ENCODE measurements at places on chromosomes 16 and 17.

DNA sequence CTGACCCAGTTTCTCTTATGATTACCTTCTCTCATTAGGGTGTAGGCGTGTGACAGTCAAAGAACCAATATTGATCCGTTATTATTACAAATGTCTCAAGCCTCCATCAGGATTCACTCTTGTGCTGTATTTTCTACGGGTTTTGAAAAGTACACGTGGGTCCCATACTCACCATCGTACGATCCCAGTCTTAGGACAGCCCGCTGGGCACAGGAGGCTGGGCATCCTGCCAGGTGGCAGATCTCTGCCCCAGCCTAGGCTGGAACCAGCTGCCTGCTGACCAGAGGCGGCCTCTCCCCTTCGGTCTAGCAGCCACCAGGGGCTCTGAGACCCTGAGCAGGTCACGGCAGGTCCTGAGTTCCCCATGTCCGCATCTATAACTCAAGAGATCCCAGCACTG is 2.0 kb upstream of the METRNL start:
- DNase-seq: no peak

GRCh38 chr17:45320931-45321461 is 4.2 kb upstream of the MAP3K14 start:
- peak; percentile 97 for DNase-seq

- DNase-seq: no peak
Observed at GRCh38 chr16:80719573-80719972, 84.8 kb downstream of the CDYL2 start.

- no peak for DNase-seq
Observed at GRCh38 chr17:74631468-74632450, 8.2 kb upstream of the CD300E start.

- no peak for DNase-seq
Observed at GRCh38 chr16:72357910-72358309, 186.0 kb upstream of the PMFBP1 start.

DNA sequence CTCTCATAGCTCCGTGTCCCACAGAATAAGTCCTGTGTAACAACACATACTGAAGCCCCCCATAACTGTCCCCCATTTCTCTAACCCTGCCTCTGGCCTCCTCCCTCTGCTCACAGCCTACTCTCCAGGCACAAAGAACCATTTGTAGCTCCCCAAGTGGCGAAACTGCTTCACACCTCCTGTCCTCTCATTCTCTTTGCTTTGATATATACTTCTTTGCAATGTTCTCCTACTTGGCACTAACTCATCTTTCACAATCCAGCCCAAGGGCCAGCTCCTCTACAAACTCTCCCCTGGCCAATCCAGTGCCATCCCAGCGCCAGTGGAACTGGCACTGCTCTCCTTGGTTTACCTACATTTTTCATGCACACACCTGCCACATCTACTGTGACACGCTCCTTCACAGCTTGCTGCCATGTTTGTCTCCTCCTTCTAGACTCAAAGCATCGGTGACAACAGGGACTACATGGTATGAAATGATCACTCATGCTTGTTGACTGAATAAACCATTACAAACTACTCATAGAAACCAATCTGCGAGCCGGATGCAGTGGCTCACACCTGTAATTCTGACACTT is 12.8 kb downstream of the CYTH1 start:
- no peak for DNase-seq

GRCh38 chr17:11369575-11369974 is 128.6 kb downstream of the SHISA6 start:
- DNase-seq: no peak

DNA sequence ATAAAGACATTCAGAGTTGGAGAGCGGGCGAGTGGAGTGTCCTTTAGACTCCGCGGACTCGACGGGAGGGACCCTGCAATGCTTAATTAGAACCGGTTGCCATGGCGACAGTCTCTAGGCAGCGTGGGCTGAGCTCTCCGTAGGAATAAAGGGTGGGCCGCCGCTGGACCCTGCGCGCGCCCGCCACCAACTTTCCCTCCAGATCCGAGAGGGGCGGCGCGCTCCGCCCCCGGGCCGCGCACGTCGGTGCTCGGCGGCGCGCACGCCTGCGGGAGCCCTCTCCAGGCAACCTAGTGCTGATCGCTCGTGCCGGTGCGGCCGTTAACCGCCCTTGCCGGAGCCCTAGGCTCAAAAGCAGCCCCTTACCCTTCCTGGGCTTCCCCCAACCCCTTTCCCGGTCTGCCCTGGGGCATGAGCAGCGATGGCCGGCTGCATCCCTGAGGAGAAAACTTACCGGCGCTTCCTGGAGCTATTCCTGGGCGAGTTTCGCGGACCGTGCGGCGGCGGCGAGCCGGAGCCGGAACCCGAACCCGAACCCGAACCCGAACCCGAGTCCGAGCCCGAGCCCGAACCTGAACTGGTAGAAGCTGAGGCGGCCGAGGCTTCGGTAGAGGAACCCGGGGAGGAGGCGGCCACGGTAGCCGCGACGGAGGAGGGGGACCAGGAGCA is at the start of gene PPM1E:
TSS of gene PPM1E (plus strand) at position 278 of the 669 bp plus-strand sequence.
- DNase-seq: no peak

- peak; percentile 39 for DNase-seq
Observed at GRCh38 chr17:63919311-63919723, 678 bp upstream of the GH1 start.

- no peak for DNase-seq
Observed at GRCh38 chr17:57935833-57936807, 19.1 kb downstream of the CUEDC1 start.

- DNase-seq: no peak
Observed at GRCh38 chr16:66300037-66300436, 66.5 kb upstream of the CDH5 start.

- no peak for DNase-seq
Observed at GRCh38 chr17:36133602-36134236, 30.1 kb downstream of the CCL4 start.

- no peak for DNase-seq
Observed at GRCh38 chr16:66509576-66509975, 40.3 kb downstream of the TK2 start.

DNA sequence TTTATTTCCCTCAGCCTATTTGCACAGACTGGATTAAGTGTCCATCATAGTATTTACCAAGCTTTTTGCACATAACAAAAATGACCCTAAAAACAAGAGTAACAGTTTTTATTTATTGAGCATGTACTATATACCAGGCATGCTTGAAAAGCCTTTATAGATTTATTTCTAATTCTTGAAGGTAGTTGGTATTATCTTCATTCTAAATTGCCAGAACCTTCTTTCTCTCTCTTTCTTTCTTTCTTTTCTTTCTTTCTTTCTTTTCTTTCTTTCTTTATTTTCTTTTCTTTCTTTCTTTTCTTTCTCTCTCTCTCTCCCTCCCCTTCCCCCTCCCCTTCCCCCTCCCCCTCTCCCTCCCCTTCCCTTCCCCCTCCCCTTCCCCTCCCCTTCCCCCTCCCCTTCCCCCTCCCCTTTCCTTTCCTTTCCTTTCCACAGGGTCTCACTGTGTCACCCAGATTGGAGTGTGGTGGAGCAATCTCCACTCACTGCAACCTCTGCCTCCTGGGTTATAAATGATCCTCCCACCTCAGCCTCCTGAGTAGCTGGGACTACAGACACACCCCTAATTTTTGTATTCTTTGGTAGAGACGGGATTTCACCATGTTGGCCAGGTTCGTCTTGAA is 310.9 kb upstream of the RBFOX1 start:
- no peak for DNase-seq

DNA sequence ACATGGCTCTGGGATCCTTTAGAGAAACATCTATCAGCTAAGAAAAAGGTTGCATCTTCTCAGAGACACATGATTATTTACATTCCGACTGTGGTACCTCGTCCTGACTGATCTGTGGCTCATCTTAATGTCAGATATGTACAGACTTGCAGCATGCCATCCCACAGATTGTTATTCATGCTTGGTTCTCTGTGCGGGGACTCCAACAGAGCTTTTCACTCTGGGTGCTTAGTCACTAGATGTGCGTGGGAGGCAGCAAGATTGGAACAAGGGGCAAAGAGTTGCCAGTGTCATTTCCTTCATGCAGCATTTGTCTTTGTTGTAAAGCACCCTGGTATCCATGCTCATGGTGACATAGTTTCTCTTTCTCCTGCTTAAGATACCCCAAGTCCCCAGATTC is 179.1 kb upstream of the CACNG5 start:
- peak; percentile 27 for DNase-seq

- DNase-seq: no peak
Observed at GRCh38 chr17:75698659-75699058, 22.6 kb upstream of the ITGB4 start.

DNA sequence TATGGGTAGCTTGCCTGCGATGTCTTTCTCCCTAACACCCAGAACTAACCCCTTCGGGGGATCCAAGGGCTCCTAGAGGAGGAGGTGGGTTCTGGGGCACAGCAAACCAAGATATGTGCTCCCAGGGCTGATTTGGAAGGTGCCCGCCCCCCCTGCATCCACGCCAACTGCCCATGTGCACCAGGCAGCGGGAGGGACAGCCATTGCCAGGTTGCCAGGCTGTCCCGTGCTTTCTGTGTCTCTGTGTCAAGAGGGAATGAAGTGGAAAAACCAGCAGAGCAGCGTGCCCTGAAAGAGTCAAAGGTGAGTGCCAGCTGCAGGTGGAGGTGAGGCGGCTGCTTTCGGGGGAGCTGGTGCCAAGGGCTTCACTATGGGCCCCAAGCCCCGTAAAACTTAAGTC is 6.4 kb downstream of the TEKT5 start:
- no peak for DNase-seq

DNA sequence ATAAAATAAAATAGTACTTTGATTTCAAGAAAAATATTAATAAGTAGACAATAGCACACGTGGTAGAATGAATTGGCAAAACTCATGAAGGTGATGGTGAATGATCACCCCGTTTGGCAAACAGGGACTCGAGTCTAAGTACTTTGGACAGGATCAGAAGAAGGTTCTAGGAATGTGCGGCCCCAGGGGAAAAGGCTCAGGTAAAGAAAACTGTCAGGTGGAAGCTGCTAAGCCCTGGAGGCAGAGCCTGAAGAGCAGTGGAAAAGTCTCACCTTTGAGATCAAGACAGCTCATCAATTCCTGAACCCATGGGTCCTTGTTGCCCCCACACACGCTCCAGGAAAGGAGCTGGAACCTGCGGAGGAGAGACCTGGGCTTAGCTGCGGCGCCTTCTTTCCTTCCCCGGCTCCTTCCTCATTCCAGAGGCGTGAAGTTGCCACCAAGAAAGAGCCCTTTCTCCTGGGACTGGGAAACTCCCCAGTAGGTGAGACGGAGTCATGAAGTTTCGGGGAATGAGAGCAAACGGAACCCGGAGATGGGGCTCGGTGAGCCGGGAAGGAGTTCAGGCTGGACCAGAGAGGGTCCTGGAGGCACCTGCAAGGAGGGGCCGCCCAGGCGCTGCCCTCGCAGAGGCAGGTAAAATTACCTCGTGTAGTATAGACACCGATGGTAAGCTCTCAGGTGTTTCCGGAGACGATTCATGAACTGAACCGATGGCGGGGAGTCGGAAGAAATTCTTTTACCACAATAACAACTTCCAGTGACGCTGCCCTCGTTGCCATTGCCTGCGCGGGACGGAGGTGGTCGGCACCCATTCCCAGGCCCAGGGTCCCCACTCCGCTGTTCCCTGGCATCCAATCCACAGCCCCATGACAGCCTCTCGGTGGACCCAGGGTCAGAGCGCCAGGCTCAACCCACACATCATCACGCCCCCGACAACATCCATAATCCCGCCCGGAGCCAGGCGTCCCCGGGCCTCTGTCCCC is 1.2 kb upstream of the ZMYND15 start:
- peak; percentile 23 for DNase-seq

DNA sequence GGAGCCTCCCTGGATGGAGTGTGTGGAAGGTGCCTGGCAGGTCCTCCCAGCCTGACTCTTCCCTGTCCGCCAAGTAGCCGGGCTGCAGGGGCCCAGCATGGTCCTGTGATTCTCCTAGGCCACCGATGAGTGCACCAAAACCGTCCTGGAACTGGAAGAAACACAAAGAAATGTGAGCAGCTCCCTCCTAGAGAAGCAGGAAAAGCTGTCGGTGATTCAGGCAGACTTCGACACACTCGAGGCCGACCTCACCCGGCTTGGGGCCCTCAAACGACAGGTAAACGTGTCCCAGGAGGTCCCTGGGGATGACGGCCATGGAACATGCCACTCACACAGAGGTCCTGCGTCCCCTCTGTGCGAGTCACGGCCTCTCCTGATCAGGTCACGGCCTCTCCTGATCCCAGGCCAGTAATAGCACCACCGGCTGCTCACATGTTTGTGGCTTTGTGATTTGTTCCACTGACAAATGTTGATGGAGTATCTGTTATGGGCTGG is 4.2 kb upstream of the GAA start:
- DNase-seq: no peak

GRCh38 chr17:76901542-76902197 is 33.5 kb downstream of the MGAT5B start:
- no peak for DNase-seq

DNA sequence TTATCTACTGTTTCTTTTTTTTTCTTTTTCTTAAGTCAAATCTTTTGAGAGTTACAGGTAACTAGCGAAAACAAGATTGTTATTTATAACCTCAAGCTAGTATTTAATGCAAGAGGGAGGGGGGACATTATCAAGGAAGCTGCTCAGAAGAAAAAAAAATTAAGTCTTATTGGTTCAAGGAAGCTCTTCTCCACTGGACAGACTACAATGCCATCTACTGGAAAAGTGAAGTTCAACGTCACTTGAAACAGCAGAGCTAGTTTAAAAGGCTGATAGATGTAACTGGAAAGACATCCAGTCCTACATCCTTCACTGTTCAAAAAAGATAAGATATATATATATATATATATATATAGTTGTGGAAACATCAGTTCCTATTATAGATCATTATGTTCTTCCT is 418.0 kb upstream of the PSMD7 start:
- DNase-seq: peak; percentile 62

- DNase-seq: no peak
Observed at GRCh38 chr17:1027044-1027443, 30.1 kb downstream of the TIMM22 start.

GRCh38 chr16:8931859-8932258 is 31.8 kb downstream of the USP7 start:
- DNase-seq: peak; percentile 5

- DNase-seq: peak; percentile 89
Observed at GRCh38 chr16:30844671-30845449, 49.0 kb downstream of the BCL7C start.

DNA sequence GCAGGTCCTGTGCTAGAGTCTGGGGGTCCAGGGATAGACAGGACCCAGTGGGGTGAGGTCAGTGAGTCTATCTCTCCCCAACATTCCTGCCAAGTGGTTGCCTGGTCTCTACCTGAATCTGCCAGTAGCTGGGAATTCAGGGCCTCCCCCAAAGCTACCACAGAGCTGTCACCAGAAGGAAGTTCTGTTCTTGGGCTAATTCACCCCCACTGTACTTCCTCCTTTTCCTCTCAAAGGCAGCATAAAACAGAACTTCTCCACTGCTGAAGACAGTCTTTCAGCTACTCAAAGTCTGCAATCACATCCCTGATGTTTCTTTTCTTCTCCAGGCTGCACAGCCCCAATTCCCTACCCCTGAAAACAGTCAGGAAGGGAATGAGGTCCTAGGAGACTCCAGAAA is 8.7 kb downstream of the CAMTA2 start:
- DNase-seq: no peak

GRCh38 chr16:24953721-24954120 is 61.4 kb downstream of the ARHGAP17 start:
- DNase-seq: no peak

GRCh38 chr17:36667922-36668321 is 66.5 kb downstream of the MRM1 start:
- DNase-seq: no peak

Data from kidney glomerular epithelial cell (primary cell).